ENCODE measurements at places on chromosomes 11 and 22.

- DNase-seq: no peak
These were observed 1464.8 kb downstream of the BRD1 start for GRCh38 chr22:48362721-48363404.

GRCh38 chr11:65650547-65651338, 12.0 kb downstream of the RELA start:
- DNase-seq: no peak

- no peak for DNase-seq
These were observed 46.1 kb downstream of the RASSF10 start for GRCh38 chr11:13055200-13055599.

- DNase-seq: no peak
These were observed 61.2 kb upstream of the SUSD2 start for GRCh38 chr22:24120044-24120443.

GRCh38 chr22:37568448-37569008, 8.2 kb downstream of the CDC42EP1 start:
- DNase-seq: no peak

DNA sequence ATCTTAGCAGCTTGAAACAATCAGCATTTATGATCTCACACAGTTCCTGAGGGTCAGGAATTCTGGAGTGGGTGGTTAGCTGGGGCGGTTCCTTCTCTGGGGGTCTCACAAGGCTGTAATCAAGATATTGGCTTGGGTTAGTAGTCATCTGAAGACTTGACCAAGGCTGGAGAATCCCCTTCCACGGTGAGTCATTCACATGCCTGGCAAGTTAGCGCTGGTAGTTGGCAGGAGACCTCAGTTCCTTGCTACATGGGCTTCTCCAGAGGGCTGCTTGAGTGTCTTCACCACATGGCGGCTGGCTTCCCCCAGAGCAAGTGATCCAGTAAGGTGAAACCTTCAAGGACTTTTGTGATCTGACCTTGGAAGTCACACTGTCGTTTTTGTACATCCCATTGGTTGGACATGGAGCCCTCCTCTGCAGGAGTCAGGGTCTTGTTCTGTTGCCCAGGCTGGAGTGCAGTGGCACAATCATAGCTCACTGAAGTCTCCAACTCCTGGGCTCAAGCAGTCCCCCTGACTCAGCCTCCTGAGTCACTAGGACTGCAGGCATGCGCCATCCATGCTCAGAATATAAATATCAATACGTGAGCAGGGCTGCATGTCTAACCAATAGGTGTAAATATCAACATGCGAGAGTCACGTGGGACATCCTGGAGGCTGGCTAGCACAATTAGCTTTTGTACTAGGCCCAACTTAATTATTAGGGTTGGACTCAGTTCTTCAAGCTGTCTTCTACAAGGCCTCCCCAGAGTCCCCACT, 7.2 kb upstream of the NIPSNAP1 start:
- no peak for DNase-seq
